ENCODE measurements at places on chromosomes 16 and 17.

DNA sequence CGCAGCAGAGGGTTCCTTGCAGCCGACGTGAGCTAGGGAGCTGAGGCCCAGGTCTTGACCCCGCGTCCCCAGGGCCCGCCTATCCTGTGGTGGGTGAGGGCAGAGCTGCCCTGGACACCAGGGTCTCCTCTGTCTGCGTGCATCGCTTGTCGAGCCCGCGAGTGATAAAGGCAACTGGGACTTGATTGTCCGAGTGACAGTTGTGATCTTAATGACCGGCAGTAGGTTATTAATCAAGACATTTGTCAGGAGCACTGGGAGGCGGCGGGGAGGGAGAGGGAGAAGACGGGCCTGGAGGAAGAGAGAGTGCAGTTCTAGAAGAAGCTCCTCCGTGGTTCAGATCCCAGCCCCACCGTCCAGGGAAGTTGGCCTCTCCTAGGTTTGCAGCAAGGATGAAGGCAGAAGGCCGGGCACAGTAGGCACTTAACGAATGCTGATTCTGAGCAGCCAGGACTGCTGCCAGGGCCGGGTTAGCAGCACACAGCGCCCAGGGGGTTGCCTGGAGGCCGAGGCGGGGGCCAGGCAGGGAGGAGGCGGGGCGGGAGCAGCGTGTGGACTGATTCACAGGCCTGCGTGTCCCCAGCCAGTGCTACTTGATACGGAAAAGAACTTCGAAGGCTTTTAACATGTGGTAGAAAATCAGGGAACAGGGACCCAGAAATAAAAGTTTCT is 11.3 kb upstream of the GSE1 start:
- no peak for DNase-seq

GRCh38 chr17:41652461-41652970 is 28.1 kb upstream of the KRT17 start:
- no peak for DNase-seq

DNA sequence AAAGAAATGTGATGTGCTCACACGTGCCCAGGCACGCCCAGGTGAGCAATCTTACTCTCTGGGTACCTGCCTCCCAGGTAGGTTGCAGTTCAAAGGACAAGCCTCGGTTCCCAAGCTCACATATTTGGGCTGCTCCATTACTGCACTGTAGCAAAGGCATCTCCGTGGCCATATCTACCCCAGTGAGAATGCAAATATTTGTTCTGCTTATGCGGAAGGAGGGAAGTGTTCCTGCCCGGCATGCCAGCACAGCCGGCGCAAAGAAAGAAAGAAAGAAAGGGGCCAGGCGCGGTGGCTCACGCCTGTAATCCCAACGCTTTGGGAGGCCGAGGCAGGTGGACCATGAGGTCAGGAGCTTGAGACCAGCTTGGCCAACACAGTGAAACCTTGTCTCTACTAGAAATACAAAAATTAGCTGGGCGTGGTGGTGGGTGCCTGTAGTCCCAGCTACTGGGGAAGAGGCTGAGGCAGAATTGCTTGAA is 30.7 kb downstream of the SLC43A2 start:
- DNase-seq = no peak

- no peak for DNase-seq
These were observed 25.9 kb upstream of the FAAP100 start for GRCh38 chr17:81578038-81578441.

DNA sequence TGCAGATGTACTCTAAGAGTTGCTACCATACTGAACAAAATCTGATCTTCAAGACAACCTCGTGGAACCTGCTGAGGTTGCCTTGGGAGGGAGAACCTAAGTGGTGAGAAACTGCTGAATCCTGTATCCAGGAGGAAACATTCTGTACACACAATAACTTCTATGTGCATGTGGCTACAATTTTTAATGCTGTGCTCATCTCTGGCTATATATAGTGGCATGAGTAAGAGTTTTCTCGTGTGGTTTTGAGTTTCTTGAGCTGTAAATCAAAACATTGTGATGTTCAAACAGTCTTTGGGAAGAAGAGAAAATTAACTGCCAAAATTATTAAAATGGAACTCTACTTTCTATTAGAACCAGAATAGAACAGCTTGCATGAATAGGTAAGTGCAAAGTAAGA is 206.8 kb downstream of the CA10 start:
- DNase-seq = no peak

GRCh38 chr16:19984135-19984534 is 89.6 kb downstream of the GPR139 start:
- DNase-seq = no peak

GRCh38 chr16:84879569-84880487 is 60.0 kb downstream of the CRISPLD2 start:
- DNase-seq = no peak

DNA sequence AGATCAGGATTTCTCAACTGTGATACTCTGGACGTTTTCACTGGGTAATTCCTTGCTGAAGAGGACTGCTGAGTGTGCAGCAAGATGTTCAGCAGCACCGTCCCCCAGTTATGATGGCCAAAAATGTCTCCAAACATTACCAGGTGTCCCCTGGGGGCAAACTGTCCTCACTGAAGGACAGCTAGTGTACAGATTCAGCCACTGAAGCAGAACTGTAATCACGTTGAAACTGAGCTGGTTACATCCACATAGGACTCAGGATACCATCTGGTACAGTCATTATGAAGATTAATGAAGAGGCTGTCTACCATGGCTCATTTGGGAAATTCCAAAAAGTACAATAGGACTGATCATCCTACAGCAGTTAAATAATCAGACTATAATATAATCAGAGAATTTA is 43.3 kb upstream of the GINS3 start:
- DNase-seq = no peak

DNA sequence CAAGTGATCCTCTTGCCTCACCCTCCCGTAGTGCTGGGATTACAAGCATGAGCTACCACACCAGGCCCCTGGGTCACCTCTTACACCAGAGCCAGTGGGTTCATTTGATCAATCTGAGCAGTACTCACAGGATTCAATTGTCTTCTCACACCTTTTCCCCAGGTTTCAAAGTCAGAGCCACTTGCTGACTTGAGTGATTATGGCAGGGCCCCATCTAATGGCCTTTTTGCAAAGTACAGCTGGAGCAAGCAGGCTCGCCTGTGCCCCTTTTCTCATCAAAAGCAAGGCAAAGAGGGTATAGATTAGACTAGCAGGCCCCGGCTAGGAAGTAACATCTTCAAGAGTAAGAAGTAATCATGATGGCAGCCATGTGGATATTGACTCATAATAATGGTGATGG is 114.8 kb upstream of the NOL11 start:
- no peak for DNase-seq

- no peak for DNase-seq
These were observed 13.0 kb upstream of the GGA2 start for GRCh38 chr16:23523321-23523720.

DNA sequence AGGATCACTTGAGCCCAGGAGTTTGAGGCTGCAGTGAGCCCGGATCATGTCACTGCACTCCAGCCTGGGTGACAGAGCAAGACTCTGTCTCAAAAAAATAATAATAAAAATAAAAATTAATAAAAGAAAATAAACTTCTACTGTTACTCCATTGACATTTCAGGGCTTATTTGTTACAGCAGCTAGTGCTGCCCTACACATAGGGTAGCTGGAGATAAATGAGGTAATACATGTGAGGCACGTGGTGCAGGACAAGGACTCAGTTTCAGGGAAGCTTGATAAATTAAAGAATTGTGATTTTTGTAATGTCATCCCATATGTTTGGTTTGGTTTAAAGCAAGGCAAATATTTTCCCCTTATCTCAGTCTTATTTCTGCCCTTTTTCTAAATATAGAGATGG is 80.3 kb downstream of the GSG1L start:
- no peak for DNase-seq

GRCh38 chr17:65920996-65921395 is 270.9 kb downstream of the CEP112 start:
- no peak for DNase-seq

GRCh38 chr16:57910696-57911095 is 60.2 kb downstream of the CNGB1 start:
- DNase-seq = no peak

DNA sequence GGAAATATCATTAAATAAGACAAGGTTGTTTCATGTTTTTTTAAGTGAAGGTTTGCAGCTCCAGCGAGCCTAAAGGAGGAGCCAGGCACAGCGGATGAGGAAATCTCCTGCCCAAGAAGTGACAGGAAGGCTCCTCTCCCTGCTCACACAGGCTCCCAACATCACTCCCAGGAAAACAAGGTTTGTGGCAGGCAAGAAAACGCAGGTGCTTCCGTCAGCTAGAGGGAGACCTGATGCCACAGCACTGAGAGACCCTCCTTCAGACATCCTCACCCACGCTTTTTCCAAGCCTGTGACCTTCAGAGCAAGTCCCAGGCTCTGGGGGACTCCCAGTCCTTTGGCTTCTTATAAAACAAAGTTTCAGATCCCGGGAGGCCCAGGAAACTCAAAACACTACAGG is 89.7 kb downstream of the ZNF423 start:
- DNase-seq = no peak

- DNase-seq = no peak
These were observed 4.0 kb downstream of the WNT3 start for GRCh38 chr17:46814446-46814845.

- no peak for DNase-seq
These were observed 23.8 kb downstream of the OGFOD1 start for GRCh38 chr16:56475201-56475600.

GRCh38 chr16:57244463-57244766 is 644 bp upstream of the ARL2BP start:
- DNase-seq = no peak

DNA sequence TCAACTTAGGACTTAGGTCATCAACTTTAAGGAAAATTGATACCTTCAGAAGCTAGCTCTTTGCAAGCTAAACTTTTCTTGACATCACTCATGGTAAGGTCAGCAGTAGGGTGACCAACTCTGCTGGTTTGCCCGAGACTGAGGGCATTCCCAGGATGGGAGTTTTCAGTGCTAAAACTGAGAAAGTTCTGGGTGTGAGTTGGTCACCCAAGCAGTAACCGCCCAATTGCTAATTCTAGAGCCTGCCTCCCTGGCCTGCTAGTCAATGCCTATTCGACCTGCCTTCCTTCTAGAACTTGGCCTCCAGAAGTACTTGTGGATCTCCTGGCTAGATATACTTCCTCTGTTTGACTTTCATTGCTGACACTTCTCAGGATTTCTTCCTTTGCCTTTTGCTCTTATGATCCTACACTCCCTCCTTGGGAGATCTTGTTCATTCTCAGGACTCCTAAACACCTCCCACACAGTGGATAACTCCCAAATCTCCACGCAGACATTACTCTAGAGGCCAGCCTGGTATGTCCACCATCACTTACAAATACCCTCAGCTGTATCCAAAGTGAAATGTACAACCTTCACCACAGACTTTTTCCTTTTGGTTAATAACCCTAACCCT is 10.5 kb upstream of the MYO18A start:
- DNase-seq = no peak

GRCh38 chr17:17853811-17854447 is 17.1 kb upstream of the SREBF1 start:
- no peak for DNase-seq

GRCh38 chr16:10737068-10737625 is 6.5 kb upstream of the NUBP1 start:
- DNase-seq = peak; percentile 45

DNA sequence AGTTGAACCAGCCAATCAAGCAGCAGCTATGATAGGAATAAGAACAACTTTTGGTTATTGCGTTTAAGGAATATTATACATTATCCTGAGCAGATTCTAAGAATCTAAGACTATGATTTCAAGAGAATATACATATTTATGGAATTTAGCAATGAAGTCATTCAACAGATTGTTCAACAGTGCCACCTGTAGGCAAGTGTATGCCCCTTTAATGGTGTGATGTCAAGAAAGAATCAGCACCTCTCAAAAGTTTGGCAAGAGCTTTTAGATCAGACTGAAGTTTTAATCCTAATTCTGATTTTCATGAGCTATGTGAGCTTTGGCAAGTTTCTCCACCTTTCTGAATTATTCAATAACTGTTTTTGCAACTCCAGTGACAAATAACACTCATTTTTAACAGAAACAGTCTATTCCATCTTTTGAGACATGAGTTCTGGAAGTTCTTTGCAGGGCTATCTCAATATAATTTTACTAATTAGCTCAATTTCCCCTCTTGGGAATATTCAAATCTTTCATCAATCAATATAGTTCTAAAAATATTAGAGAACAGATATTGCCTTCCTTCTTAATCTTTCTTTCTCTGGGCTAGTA is 474.3 kb upstream of the TOM1L1 start:
- no peak for DNase-seq

DNA sequence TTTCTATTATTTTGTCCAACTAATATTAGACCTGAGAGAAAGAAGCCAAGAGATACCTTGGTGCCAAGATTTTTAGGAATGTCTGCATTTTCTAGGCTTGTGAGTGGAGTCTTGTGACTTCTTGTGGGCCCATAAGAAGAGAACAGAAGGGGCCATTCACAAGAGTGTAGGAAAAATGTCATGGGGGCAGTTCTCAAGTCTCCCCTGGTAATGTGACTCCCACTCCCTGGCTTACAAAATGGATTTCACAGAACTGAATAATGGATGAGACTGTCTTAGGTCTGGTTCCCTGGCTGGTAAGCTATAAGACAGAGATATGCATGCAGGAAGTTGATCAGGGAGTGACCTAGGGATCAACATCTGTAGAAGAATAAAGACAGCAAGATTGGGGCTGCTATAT is 181.3 kb downstream of the CBLN1 start:
- DNase-seq = no peak

GRCh38 chr16:77972062-77972392 is 50.3 kb upstream of the CLEC3A start:
- no peak for DNase-seq

GRCh38 chr16:87471278-87472141 is 21.3 kb downstream of the ZCCHC14 start:
- DNase-seq = no peak

GRCh38 chr16:67240506-67240905 is 6.8 kb downstream of the FHOD1 start:
- DNase-seq = no peak

- no peak for DNase-seq
These were observed 806 bp downstream of the TBX21 start for GRCh38 chr17:47733674-47734410.

DNA sequence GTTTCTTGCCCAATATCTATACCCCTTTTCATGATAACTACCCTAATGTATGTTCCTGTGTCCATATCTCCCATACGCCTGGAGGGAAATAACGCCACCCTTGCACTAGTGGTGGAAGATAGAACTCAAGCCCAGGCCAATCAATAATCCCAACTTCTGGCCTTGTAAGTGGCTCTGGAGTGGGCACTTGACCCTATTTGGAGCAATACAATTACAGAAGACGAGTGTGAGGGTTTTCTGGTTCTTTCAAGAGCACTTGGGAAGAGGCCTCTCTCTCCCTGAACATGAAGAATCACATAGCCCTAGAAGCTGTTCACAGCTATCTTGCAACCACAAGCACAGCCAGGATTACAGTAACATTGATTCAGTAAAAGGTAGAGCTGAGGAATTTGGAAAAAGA is 217.9 kb downstream of the RAB11FIP4 start:
- DNase-seq = no peak

GRCh38 chr16:71883168-71883848 is 674 bp downstream of the ZNF821 start:
- peak; percentile 30 for DNase-seq

- DNase-seq = peak; percentile 67
These were observed 57.7 kb downstream of the CMC2 start for GRCh38 chr16:80948886-80949493.

- no peak for DNase-seq
These were observed 46.0 kb downstream of the TNRC6A start for GRCh38 chr16:24775455-24775854.

All from anterior cingulate cortex (tissue), 58 donors.